ENCODE measurements at places on chromosomes 5 and 9. TPM values are rescaled to one million over a fixed set of nuclear protein-coding genes. Genes with fewer than 3 reads are reported as not detected.

- no peak overlapping the region for H3K27ac ChIP-seq
- H3K36me3 ChIP-seq, result no peaks in the 10 kb centered on the region
- H3K27me3 ChIP-seq, result no peaks in the 10 kb centered on the region
- no peak overlapping the region for H3K4me3 ChIP-seq
- H3K4me1 ChIP-seq, result no peaks in the 10 kb centered on the region
- no peak for DNase-seq
These were observed 418.5 kb upstream of the RORB start for GRCh38 chr9:74078647-74079046.

NR5A1 gene
- not detected for total RNA-seq

DNA sequence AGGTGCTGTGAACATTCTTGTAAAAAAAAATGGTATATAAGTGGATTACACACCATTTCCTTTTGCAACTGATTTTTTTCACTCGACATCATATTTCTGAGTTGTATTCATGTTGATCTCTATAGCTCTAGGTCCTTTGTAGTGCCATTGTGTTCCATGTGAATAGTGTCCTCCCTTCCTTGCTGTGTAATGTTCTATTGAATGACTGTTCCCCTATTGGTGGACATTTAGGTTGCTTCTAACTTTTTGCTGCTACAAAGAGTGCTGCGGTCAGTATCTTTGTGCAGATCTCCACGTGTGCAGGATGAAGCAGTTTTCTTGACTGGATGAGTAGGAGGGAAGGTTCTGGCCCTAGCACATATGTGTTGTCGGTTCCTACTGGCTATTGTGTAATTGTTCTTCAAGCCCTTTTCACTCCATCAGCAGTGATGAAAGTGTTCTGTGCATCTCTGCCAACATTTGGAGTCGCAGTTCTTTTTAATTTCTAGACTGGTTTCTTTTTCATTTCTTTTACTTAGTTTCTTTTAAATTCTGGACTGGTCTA lies 20.2 kb downstream of the DAB2IP start:
- H3K4me3 ChIP-seq, result no peak overlapping the region
- DNase-seq, result peak; percentile 49
- no peaks in the 10 kb centered on the region for H3K27me3 ChIP-seq

- H3K4me3 ChIP-seq, result no peak overlapping the region
- no peak for DNase-seq
- H3K4me1 ChIP-seq, result peaks cover 52% of the 10 kb centered on the region
- no peaks in the 10 kb centered on the region for H3K36me3 ChIP-seq
These were observed 30.5 kb downstream of the RXRA start for GRCh38 chr9:134356496-134357470.

- H3K4me1 ChIP-seq, result peaks cover 2% of the 10 kb centered on the region
- no peak for DNase-seq
- no peaks in the 10 kb centered on the region for H3K27me3 ChIP-seq
- peak overlapping the region; percentile 80 for H3K4me3 ChIP-seq
These were observed 431 bp downstream of the FASTKD3 start for GRCh38 chr5:7868427-7868772.

GRCh38 chr5:149135536-149136201 lies 5.6 kb upstream of the ABLIM3 start:
- peaks cover 6% of the 10 kb centered on the region for H3K27me3 ChIP-seq
- peak overlapping the region; percentile 60 for H3K27ac ChIP-seq
- no peak overlapping the region for H3K4me3 ChIP-seq

DNA sequence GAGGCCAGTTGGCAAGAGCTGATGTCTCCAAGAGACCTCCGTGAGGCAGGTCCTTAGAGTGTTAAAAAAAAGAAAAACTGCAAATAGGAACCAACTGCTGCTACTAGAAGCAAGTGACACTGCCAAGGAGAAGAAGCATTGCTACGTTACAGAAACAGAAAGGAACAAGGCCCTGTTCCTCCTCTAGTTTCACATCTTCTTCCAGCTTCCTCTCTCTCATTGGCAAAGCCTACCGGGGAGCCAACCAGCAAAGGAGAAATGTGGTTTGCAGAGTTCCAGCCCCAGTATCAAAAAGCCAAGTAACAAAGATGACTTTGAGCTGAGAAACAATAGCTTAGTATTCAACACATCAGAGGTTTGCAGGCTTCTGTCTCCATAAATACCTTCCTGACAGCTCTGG lies 145.9 kb downstream of the PRELID2 start:
- DNase-seq, result peak; percentile 62
- H3K27me3 ChIP-seq, result no peaks in the 10 kb centered on the region
- H3K27ac ChIP-seq, result no peak overlapping the region
- H3K4me1 ChIP-seq, result no peaks in the 10 kb centered on the region

- no peak for DNase-seq
- no peaks in the 10 kb centered on the region for H3K4me1 ChIP-seq
- no peak overlapping the region for H3K4me3 ChIP-seq
- no peaks in the 10 kb centered on the region for H3K36me3 ChIP-seq
- no peaks in the 10 kb centered on the region for H3K27me3 ChIP-seq
These were observed 249.4 kb upstream of the TBCA start for GRCh38 chr5:78025540-78025939.

GRCh38 chr9:100466171-100466828 lies 6.6 kb upstream of the TMEFF1 start:
- no peak overlapping the region for H3K27ac ChIP-seq
- DNase-seq, result no peak
- H3K27me3 ChIP-seq, result no peaks in the 10 kb centered on the region

ANKRD55 gene
- total RNA-seq, result not detected

SOHLH1 gene
- total RNA-seq, result not detected

DNA sequence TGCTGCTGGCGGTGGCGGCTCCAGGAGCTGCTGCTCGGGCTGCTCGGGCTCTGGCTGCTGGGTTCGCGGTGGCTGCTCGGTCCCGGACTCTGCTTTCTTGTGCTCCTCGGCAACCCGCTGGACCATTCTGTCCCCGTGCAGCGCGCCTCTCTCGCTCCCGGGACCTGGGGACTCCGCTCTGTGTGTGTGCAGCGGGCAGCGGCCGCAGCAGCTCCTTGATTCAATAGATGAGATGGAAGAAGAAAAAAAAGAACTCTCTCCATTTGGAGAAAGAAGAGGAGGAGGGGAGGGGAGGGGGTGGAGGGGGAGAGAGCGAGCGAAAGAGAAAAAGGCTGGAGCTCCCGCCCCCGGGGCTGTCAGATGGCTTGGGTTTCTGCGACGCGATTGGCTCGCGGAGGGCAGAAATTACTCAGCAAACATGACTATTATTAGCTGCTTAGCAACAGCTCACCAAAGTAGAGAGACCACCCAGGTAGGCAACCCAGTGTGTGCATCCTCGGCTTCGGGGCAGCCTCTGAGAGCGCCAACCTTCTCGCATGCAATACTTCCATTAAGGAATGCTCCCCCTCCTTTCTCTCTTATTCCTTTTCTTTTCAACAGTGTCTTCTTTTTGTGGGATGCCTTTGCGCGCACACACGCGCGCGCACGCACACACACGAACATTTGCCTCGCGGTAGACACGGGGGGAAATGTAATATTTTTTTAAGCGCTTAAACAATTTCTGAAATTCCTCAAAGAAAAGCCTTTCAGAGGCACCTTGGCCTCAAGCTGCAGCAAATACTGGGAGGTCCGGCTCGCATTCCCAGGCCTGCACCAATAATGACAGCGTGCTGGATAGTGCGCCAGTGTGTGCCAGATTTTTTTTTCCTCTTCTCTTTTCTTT lies 7.6 kb downstream of the PTCH1 start:
- peaks cover 20% of the 10 kb centered on the region for H3K27me3 ChIP-seq
- H3K36me3 ChIP-seq, result no peaks in the 10 kb centered on the region
- H3K4me1 ChIP-seq, result peaks cover 26% of the 10 kb centered on the region
- H3K4me3 ChIP-seq, result peak overlapping the region; percentile 58
- peak overlapping the region; percentile 94 for H3K27ac ChIP-seq
- peak; percentile 99 for DNase-seq

PCDHGA7 gene
- total RNA-seq, result 2.3 TPM

CER1 gene
- 0.22 TPM for total RNA-seq
